ENCODE measurements at places on chromosomes 5 and 9.
A peak's percentile ranks its signal among the peaks of the same experiment; 100 is the strongest.

DNA sequence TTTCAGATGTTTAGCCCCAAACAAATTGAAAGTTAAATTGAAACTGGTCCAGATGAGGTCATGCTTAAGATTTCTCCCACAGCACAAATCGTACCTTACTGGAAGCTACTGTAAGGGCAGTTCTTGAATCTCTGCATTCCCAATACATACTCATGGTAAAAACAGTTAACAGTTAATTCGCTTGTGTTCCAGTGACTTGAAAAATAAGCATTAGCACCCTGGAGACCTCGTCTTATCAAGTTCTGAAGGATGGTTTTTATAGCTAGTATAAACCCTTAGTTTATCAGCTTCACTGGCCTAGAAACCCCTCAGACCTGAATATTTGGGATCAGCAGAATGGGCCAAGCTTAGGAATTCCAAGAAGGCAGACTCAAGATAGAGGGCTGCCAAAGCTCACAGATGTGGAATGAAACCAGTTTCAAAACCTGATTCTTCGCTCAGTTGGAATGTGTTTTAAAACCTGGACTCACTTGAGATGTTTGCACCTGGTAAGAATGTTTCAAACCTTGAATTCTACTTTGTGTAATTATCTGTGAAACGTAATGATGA lies 103.6 kb downstream of the C9orf152 start:
- DNase-seq, result no peak

DNA sequence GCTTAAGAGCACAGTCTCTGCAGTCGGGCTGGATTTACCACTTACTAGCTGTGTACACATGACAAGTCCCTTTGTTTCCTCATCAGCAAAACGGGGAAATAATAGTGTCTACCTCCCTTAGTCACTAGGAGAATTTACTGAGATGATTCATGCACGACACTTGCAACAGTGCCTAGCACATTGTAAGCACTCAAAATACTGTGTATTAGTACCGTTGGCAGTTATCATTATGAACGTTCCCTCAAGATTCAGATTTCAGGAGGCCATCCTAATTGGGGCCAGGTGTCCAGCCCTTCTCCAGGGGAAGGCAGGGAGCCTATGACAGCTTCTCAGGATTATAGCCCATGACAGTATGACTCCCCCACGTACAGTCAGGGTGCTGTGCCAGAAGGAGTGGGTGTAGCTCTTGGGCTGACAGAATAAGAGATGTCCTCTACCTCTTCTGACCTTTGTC lies 164.3 kb downstream of the DOCK2 start:
- DNase-seq, result no peak

GRCh38 chr5:57531333-57531732 lies 48.7 kb upstream of the ACTBL2 start:
- DNase-seq, result no peak

DNA sequence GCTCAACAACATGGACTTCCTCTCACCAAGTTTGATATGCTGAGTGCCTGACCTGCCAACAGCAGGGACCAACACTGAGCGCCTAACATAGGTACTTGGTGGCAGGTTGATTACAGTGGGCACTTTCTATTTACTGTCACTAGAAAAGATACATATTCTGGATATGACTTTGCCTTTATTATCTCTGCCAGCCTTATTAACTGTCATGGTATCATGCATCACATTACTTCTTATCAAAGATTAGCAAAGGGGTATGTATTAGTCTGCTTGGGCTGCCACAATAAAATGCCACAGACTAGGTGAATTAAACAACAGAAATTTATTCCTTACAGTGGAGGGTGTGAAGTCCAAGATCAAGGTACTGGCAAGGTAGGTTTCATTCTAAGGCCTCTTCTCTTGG lies 14.3 kb upstream of the C1QTNF2 start:
- no peak for DNase-seq

DNA sequence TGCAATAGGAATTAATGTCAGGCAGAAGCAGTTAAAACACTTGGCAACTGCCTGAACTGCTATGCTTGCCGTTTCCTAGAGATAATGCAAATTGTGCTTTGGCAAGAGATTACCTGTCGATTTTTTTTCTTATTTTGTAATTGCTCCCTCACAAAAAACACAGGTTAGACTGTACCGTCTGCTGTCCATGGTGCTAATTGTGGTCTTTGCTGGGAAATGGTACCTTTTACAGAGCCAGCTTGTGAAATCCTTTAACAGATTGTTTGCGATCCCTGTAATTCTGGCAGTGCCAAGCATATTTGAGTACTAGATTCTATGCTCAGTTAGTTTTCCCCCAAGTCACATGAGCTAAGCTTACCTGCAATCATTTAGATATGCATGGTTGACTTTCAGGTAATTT lies 2125.8 kb upstream of the WWC1 start:
- DNase-seq, result no peak

GRCh38 chr5:83554133-83554532 lies 82.6 kb downstream of the VCAN start:
- no peak for DNase-seq

DNA sequence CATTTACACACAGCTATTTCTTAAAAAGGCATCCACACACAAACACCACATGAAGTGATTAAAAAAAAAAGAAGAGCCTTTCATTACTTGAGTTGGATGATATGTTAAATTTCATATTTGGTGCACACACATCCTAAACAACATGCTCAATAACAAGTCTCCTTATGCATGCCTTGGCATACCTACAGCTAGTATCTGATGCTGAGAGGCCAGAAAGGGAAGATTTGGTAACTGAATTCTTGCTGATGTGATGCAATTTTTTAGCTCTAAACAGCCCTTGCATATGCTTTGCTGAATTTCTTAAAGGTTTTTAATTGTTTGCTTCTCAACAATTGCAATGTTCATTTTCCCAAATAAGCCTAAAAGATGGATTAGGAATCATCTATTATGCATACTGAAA lies 338.8 kb downstream of the ARL15 start:
- no peak for DNase-seq

DNA sequence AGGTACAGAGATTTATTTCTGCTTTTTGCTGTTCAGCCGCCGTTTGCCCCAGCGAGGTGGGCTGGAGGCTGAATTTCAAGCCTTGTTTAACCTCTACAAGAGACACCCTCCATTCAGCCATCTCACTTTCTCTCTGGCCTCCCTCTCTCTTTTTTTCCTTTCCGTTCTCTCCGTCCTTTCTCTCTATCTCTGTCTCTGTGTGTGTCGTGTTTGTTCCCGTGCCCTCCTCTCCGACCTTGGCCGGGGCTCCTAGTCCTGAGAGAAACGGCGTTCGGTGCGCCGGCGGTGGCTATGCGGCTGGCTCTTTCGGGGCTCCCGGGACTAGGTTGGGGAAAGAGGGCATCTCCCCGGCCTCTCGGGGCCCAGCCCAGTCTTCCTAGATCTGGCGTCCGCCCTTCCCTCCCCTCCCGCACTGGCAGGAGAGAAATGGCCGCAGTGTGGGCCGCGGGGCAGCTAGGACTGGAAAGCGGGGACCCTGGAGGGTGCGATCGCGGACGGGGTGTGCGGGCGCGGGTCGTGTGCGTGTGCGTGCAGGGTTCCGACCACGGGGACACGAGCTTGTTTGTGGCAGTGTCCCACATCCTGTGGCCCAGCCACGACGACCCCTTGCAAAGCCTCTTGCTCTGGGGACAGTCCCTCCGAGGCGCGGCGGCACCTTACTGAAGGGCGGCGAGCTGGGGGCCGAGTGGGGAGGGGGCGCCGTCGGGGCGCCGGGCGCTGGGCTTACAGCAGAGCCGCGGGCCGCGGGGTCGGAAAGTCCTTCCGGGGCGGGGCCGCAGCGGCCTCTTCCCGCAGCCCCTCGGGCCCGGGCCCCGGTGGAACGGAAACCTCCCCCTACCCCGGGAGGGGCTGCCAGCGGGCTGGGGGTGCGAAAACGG lies 5.7 kb downstream of the LHX2 start:
- no peak for DNase-seq

- DNase-seq, result no peak
These were observed 99.1 kb upstream of the PRRC1 start for GRCh38 chr5:127418367-127418766.

GRCh38 chr5:176530393-176530982 lies 6.7 kb downstream of the RNF44 start:
- no peak for DNase-seq

DNA sequence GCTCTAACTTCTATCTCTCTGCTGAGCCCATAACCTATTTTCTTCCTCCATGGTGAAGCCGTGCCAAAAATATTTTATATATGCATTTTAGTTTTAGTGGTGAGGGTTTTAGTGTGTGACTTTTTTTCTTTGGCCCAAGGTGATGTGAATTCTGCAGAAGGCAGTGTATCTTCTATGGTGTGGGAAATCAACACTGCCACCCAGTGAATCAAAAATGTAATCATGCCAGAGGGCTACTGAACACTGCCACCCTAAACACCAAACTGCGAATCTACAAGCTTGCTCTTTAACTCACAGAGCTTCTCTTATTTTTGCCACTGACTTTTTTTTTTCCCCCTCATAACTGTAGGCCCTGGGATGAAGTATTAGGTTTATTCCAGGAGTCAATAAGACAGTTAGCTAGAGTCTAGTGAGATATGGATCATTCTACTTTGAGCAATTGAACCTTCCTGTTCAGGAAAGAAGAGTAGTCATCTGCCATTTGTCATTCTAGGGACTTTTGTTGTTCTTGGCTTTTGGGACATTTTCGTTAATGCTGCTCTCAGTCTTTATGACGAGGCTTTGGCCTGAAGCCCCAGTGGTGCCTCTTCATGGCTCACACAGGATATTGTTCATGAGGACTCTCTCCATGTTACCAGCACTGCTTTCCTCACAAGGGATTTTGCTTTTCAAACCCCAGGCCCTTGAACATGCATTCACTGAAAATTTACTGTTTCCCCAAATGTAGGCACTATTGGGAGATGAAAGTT lies 53.1 kb downstream of the C7 start:
- DNase-seq, result no peak

GRCh38 chr9:33151007-33151557 lies 16.1 kb downstream of the B4GALT1 start:
- DNase-seq, result no peak

DNA sequence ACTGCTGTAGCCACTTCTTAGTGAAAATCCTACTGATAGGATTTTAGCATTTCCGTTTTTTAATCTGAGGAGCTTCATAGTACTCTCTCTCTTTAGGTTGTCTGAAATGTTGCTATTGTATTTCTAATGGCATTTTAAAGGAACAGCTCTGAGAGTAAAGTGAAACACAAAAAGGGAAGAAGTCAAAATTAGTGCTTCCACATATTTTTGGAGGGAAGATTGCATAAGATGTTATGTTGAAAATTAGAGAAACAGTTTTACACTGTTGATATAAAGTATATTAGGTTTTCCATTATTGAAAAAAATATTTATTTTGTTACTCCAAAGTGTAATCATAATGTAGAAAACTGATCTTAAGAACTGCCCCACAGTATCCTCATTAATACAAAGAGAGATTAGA lies 525.1 kb downstream of the TAF11L14 start:
- DNase-seq, result no peak

GRCh38 chr9:22002038-22002437 lies 7.1 kb downstream of the CDKN2B start:
- DNase-seq, result no peak

DNA sequence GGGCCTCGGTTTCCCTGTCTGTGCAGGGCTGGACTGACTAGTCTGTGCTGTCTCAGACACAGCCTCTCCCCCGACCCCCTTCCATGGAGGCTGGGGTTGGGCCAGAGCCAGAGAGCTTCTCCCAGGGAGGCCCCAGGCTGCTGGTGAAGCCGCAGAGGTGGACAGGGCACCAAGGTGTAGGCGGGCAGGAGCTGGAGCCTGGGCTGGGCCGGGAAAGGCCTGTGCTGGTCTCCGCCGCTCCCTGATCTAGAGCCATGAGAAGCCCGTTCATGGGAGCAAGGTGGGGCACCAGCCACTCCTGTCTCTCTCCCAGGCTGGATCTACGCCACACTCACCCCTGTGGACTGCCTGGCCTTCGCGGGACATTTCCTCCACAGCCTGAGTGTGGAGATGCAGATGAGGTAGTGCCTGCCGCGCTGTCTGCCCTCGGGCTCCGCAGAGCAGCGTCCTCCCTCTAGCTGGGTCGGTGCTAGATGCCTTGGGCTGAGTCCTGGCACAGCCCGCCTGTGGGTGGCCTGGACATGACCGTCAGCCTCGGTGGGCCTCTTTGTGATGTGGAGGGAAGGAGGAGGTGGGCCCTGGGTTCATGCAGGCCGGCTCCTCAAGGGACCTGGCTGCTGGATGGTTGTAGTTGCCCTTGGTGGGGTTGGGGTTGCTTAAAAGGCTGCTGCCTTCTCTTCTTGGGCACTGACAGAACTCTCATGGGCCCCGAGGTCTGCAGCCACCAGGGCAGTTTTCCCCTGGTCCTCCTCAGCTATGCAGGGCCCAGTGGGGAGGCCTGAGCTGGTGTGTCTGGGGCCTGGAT lies 79.4 kb downstream of the PHF2 start:
- DNase-seq, result no peak

GRCh38 chr5:108524564-108524963 lies 142.7 kb upstream of the FBXL17 start:
- no peak for DNase-seq

- no peak for DNase-seq
These were observed 1.2 kb downstream of the NIPSNAP3B start for GRCh38 chr9:104765138-104765537.

DNA sequence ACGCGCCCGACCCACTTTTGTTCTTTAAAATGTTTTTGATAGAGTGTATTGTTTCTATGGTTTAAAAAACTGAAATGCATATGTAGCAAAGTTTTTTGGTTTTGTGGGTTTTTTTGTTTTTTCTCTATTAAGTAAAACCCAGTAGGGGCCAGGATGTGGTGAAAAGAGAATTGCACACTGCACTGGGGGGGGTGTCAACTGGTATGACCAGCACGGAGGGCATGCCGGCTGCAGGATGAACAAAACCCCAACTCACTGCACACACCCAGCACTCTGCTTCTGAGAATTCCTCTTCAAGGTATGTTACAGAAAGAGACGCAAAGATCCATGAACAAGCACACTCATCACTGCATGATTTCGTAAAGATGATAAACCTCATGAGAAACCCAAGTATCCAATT lies 75.0 kb downstream of the STK10 start:
- peak; percentile 21 for DNase-seq

GRCh38 chr5:38790268-38790667 lies 55.5 kb upstream of the OSMR start:
- no peak for DNase-seq

DNA sequence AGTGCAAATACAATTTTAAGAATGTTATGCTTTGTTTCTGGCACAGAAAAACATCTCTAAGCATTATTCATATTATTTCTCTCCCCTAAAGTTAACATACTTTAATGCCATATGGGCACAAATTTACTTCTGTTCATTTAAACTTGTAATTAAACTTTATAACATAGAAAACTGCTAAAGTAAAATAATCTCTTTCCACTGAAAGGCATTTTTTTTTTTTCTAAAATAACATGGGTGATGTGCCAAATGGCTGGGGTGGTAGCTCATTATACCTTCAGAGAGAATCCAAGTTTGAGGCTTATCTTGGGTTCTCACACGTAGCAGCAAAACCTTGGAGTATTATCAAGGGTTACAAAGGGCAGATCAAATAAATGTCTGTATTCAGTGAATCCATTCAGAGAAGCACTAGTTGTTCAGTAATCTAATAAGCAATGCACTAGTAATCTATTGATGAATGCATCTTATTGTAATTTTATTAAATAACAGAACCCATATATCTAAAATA lies 257.6 kb upstream of the POU5F2 start:
- DNase-seq, result no peak

GRCh38 chr9:100499460-100499859 lies 26.5 kb downstream of the TMEFF1 start:
- DNase-seq, result no peak

GRCh38 chr5:172816925-172817562 lies 17.0 kb upstream of the ERGIC1 start:
- no peak for DNase-seq

GRCh38 chr5:41649659-41650058 lies 139.3 kb upstream of the PLCXD3 start:
- no peak for DNase-seq

GRCh38 chr5:161399996-161400562 lies 146.4 kb downstream of the GABRB2 start:
- DNase-seq, result no peak
